ENCODE measurements at places on chromosomes 1 and 21.

GRCh38 chr21:45865106-45865835 is 116.3 kb upstream of the COL6A1 start:
- DNase-seq, result no peak

- peak; percentile 32 for DNase-seq
Measured at GRCh38 chr1:178146436-178146835, 52.5 kb downstream of the RASAL2 start.

GRCh38 chr1:115251856-115252255 is 86.2 kb downstream of the NGF start:
- no peak for DNase-seq

DNA sequence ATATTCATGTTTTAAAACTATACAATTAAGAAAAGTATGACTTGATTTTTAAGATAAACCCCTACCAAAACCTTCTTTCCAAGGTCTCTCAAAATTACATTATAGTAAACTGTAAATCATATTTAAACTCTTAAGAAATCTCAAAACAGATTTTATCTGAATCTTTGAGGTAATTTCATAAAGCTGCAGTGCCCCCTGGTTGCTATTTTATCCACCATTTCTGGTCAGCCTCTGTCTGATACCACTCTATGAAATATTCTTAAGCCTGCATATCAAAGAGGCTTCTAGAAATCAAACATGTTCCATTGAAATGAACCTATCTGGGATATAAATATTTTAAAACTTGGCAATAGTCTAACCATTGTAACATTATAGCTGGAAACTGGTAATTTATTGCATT is 317.3 kb downstream of the COL11A1 start:
- no peak for DNase-seq

DNA sequence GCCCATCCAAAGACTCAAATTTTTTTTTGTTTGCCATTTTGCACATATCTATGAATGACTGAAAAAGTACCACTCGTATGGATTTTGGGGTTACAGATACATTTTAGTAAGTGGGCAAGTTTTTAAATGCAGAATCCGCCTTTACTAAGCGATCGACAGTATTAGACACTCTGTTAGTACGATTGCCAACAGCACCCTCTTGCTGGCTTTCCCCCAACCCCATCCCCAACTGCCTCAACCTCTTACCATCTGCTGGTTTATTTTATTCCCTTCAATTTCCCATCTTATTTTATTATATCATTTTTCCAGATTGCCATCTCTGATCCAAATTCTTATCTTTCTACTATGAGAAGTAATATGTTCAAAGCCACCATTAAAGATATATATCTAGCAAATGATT is 244.8 kb downstream of the LRRIQ3 start:
- DNase-seq, result peak; percentile 48

DNA sequence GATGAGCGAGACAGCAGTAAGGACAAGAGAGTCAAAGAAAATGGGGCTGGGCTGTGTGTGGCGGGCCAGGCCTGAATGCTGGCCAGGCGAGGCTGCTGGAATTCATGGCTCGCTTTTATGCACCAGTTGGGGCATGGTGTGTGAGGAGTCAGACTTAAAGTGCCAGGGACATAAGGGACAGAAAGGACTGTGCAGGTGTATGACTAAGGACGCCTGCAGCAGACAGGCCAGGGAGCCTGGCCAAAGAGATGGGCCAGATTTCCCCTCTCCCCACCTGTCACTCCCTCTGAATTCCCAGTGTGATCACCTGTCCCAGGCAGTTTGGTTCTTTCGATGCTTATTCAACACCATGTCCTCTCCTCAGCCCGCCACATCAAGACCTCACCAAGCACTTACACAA is 16.9 kb upstream of the SMIM12 start:
- peak; percentile 96 for DNase-seq

- DNase-seq, result no peak
Measured at GRCh38 chr1:69252696-69253095, 315.0 kb upstream of the LRRC7 start.

GRCh38 chr1:184836141-184836540 is 81.5 kb upstream of the EDEM3 start:
- no peak for DNase-seq

DNA sequence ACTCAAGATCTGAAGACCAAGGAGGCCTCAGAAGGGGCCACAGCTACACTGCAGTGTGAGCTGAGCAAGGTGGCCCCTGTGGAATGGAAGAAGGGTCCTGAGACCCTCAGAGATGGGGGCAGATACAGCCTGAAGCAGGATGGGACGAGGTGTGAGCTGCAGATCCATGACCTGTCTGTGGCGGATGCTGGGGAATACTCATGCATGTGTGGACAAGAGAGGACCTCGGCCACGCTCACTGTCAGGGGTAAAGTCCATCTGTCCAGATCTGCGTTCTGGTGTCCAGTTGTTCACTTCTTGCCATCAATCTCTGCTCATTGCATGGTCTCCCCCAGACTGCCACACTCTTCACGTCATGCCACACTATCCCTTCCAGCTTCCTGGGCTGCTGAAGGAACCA is 90.6 kb downstream of the OBSCN start:
- DNase-seq, result no peak

DNA sequence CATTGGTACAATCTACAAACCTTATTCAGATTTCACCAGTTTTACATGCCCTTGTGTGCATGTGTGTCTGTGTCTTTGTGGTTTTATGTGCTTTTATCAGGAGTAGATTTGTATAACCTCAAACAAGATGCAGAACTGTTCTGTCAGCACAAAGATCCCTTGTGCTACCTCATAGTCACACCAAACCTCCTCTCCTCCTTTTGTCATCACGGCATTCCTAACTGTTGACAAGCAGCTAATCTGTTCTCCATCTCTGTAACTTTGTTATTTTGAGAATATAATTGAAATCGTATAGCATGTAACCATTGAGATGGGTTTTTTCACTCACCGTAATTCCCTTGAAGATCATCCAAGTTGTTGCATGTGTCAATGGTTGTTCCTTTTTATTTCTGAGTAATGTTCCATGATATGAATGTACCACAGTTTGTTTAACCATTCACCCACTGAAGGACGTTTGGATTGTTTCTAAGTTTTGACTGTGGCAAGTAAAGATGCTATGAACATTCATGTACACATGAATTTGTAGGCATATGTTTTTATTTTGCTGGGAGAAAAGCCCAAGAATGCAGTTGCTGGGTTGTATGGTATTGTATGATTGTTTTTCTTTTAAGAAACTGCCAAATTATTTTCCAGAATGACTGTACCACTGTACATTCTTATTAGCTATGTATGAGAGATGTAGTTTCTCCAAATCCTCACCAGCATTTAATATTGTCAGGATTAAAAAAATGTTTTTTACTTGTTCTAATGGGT is 78.1 kb upstream of the B3GALT2 start:
- no peak for DNase-seq

- no peak for DNase-seq
Measured at GRCh38 chr1:212229654-212230053, 55.6 kb upstream of the PPP2R5A start.

- DNase-seq, result no peak
Measured at GRCh38 chr1:36397083-36397377, 678 bp downstream of the LSM10 start.

DNA sequence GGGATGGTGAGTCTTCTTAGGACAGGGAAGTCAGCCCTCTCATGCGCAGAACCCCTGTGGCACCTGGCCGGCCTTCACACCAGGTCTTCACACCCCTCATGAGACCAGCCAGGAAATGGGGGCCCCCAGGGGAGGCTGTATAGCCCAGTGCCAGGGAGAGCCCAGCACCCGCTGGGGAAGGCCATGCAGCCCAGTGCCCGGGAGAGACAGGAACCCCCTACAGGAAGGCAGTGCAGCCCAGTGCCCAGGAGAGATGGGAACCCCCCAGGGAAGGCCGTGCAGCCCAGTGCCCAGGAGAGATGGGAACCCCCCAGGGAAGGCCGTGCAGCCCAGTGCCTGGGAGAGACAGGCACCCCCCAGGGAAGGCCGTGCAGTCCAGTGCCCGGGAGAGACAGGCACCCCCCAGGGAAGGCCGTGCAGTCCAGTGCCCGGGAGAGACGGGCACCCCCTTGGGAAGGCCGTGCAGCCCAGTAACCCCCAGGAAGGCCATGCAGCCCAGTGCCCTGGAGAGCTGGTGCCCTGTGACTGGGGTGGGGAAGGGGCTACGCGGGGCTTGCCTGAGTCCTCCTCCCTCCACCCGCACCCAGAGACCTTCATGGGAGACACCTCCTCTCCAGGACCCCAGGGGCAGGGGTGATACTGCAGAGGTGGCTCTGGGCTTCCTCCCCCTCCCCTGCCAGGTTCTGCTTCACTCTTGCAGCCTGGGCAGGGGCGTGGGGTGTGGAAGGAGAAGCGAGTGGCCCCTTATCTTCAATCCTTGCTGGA is 110.5 kb upstream of the COL6A1 start:
- DNase-seq, result no peak

GRCh38 chr1:211527006-211527405 is 35.0 kb upstream of the RD3 start:
- no peak for DNase-seq

DNA sequence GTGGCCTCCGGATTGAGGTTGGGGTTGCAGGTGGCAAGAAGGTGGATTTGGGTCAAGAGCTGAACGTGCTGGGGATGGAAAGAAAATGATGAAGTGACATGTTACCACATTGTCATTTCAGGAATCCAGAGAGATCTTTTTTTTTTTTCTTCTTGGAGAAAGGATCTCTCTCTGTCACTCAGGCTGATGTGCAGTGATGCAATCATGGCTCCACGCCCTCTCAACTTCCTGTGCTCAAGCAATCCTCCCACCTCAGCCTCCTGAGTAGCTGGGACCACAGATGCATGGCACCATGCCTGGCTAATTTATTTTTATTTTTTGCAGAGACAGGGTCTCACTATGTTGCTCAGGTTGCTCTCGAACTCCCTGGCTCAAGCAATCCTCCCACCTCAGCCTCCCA is 80.6 kb downstream of the GON4L start:
- DNase-seq, result no peak

DNA sequence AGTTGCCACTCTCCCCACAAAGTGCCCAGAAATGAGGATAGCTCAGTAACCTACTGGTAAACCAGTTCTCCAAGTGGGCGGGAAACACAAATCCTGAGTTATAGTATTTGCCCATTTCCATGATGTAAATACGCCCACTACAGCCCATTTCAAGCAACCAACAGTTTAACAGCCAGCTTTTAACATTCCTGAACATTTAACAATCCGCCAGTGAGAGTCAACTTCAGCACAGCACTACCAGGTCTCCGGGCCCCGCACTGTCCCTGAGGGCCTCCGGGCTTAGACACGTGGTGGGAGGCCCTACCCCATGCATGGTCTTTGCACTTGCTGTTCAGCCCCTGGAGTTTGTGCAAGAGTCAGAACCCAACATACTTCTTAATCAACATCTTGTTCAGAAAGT is 132.0 kb upstream of the CTTNBP2NL start:
- no peak for DNase-seq

GRCh38 chr1:193065954-193066353 is 6.5 kb downstream of the RO60 start:
- DNase-seq, result no peak

DNA sequence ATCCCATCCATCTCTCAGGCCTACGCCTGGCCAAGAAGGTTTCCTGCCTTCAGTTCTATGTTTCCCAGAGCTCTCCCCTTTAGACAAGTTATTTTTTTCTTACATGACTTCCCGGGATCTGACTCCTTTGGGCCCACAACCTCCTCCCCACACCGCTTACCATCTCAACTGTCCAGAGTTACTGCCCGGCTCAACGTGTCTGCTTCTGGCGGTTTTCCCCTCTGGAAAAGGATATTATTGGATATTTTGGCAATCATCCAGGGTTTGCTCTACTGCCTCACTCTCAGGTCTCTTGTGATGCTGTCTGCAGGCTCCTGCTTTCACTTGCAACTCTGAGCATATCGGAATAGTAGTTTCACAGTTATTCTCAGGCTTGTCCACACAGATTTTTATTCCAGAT is 318.2 kb upstream of the CAMK1G start:
- DNase-seq, result no peak

DNA sequence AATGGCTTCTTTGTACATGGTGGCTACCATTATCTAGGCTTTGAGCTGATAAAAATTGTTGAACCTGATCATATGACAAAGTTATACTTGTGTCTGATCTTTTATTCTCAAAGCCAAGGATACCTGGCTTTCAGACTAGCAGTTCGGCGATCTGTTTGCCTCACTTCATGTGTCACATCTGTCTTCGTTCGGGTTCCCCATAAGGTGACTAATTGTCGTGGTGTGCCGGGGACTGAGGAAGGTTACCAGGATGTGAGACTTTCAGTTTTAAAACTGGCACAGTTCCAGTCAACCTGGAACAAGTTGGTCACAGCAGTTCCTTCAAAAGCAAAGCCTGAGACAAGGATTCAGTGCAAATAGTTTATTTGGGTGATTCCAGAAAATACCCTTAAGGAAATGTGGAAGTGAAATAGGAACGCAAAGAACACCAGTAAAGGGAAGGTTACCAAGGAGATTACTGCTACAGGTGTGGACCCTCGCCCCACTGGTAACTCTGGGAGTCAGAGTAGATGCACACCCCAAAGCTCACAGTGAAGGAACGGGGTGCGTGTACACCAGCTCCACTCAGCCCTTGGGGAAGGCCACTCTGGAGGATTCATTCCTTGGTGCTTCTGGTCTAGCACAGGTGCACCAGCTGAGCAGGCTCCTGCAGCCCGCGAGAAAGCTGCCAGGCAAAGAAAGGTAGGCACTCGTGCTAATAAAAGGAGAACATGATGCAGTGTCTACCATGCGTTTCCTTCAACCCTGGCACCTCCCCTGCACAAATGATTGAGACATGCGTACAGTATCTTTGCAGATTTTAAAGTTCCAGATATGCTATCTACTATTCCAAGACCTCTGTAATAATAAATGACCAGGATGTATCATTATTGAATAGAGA is 69.0 kb downstream of the VWA5B1 start:
- no peak for DNase-seq

- DNase-seq, result no peak
Measured at GRCh38 chr1:46522184-46522968, 29.1 kb downstream of the KNCN start.

DNA sequence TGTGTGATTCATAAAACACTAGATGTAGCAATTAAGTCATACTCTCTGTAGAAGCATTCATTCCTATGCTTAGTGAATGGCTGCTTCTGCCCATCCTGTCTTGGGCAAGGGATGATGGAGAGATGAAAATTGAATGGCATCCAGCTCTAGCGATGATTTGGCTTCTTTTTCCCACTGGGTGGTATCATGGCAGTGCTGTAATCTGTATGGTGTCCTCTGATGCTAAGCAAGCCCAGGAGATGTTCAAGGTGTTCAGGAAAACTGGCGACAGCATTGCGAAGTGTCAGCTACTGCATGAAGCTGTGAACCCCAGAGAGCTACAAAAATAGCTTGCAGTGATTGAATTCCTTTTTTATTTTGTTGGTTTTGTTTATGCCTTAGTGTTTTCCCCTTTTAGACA is 48.9 kb upstream of the LEPR start:
- DNase-seq, result no peak

GRCh38 chr1:199512037-199512710 is 515.3 kb upstream of the NR5A2 start:
- no peak for DNase-seq

DNA sequence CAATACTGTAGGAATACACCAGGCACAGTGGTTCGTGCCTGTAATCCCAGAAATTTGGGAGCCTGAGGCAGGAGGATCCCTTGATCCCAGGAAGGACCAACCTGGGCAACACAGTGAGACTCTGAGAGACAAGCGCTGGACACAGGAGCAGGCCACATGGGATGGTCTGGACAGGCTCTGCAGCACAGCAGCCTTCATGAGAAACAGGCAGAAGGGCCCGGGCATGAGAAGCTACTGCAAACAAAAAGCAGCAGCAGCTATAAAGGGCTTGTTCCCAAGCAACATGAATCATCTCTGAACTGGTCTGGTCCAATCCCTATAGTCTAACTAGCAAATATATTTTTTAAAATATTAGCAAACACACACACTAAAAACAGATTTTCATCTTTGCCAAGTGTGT is 35.5 kb upstream of the SLAMF9 start:
- DNase-seq, result no peak

- DNase-seq, result no peak
Measured at GRCh38 chr21:26555540-26556146, 17.4 kb downstream of the CYYR1 start.
